ENCODE measurements at places on chromosomes 11 and 22. TPM values are rescaled to one million over a fixed set of nuclear protein-coding genes. Genes with fewer than 3 reads are reported as not detected.

FBLN1 gene
- total RNA-seq: 82.8 TPM

TBX1 gene
- 8.0 TPM for total RNA-seq

SCARF2 gene
- 3.1 TPM for total RNA-seq

ALDH3B1 gene
- 3.7 TPM for total RNA-seq

OR51I1 gene
- total RNA-seq: not detected

CFAP300 gene
- 0.99 TPM for total RNA-seq
